Stimulated activated CD8-positive, alpha-beta memory T cell treated with anti-CD3 and anti-CD28 coated beads, Interleukin-7, amount 100 ng/mL, for 48 hours (primary cell): ENCODE measurements at places on chromosomes 3 and 15.

- no peak for DNase-seq
These were observed 51.7 kb upstream of the SMAD3 start for GRCh38 chr15:67013696-67014095.

- no peak for DNase-seq
These were observed 53.4 kb downstream of the ITGA11 start for GRCh38 chr15:68378595-68378994.

GRCh38 chr15:75641603-75642002 is 1.6 kb upstream of the IMP3 start:
- no peak for DNase-seq

- DNase-seq, result no peak
These were observed 34.9 kb downstream of the CP start for GRCh38 chr3:149186721-149187120.
